ENCODE measurements at places on chromosomes 1 and 21. TPM values are rescaled to one million over a fixed set of nuclear protein-coding genes. Genes with fewer than 3 reads are reported as not detected.

The DCST1 gene
- polyA plus RNA-seq, result 0.09 TPM

The TRIM17 gene
- polyA plus RNA-seq, result 0.63 TPM

The TLR5 gene
- 5.7 TPM for polyA plus RNA-seq

The IQGAP3 gene
- polyA plus RNA-seq, result 5.5 TPM

The GOLT1A gene
- not detected for polyA plus RNA-seq

The FAM20B gene
- 23.5 TPM for polyA plus RNA-seq

- no peak for DNase-seq
Observed at GRCh38 chr1:94674876-94675275, 133.3 kb upstream of the F3 start.

- no peak for DNase-seq
Observed at GRCh38 chr1:7760245-7760644, 10.9 kb upstream of the VAMP3 start.

- no peak for DNase-seq
Observed at GRCh38 chr1:84771895-84772294, 81.6 kb upstream of the SSX2IP start.

DNA sequence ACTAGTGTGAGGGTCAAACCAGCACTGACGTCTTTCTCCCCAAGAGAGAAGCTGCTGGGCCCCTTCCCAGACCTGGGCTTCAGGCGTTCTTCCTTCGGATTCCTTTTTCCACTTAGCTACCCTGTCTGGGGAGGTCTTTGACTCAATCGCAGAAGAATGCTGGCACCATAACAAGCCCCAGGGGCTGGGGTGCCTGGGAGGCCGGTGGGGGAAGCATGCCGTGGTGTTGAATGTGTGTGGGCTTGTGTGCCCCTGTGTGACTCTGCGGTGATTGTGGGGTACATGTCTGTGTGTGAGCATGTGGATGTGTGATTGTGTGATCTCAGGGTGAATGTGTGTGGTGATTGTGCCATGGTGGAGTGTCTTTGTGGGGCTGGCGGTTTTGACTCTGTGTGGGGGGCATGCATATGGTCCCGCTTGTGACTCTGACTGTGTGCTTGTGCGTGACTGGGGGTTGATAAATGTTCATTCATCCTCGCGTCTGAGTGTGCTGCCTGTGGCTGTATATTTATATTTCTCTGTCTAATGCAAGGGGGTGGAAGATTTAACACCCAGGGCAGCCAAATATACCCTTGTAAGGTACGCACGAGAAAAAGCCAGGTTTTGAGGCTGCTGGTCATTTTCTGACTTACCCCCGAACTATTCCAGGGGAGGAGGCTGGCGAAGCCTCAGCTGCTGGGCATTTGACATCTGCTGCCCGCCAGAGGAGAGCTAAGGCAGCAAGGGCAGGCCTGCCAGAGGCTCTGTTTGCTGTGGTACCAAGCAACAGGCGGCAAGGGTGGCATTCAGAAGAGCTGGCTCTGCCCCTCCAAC, 1.1 kb upstream of the SYNC start:
- no peak for DNase-seq

GRCh38 chr1:63328781-63329180, 6.4 kb downstream of the FOXD3 start:
- no peak for DNase-seq

DNA sequence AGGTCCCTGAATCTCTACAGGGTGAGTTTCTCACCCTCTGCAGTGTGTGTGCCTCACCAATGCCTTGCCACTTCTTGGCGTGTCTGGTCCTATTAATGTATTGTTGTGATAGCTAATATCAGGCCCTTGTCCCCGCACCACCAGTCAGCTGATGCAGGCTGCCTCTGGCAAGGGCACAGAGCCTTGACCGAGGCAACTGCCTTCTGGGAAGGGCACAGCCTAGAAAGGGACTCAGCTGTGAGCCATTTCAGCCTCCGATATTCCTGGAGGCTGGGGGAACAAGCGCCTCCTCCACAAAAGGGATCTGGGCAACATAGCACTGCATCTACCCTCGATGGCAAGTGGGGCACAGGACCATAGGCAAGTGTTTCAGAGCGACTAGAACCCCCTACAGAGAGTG, 27.0 kb downstream of the IL10RB start:
- no peak for DNase-seq

DNA sequence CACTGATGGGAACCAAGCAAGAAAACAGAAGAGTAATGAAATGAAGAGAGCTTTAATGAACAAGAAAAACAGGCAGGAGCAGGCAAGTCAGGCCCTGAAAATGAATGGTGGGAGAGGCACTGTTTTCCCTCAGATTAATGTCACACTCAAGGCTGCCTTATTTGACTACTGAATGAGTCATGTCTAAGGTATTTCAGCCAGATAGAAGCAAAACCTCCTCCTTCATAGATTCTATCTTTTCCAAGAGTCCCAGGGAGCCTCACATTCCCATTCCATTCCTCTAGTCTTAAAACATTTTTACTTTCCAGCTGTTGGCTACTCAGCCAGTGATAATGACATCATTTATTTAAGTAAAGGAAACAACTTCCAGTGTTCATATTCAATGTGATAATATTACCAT, 228.4 kb upstream of the NRIP1 start:
- DNase-seq, result no peak

DNA sequence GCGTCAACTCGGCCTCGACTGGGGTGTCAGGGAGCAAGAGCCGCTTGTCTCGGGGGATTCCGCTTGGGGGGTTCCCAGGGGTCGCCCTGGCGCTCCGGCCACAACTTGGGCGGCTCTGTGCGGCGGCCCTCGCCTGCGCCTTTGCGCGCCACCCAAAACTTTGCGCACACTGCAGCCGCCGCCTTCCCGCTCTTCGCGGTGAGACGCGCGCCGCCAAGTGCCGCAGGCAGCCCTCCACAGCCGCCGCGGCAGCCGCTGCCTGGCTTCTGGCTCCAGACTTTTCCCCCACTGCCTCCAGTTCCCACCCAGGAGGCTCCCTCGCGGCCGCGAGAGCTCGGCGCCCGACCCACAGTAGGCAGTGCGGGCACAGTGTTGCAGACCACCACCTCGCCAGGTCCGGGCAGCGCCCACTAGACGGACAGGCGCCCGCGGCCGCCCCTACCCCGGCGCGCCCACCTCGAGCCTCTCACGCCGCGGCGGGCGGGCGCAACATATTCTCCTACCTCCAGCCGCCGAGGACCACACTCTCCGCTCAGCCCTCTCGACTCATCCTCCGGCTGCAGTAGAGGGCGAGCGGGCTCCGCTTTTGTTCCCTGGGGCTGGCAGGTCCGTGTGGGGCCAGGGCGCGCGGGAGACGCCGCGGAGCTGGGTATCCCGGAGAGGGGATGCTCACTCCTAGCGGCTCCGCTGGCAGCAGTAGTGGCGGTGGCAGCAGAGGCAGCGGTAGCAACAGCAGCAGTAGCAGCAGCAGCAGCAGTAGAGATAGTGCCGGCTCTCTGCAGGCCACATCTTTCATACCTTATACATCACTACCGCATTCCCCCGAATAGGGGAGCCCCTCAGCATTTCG, 296.6 kb downstream of the OMA1 start:
- DNase-seq, result no peak

DNA sequence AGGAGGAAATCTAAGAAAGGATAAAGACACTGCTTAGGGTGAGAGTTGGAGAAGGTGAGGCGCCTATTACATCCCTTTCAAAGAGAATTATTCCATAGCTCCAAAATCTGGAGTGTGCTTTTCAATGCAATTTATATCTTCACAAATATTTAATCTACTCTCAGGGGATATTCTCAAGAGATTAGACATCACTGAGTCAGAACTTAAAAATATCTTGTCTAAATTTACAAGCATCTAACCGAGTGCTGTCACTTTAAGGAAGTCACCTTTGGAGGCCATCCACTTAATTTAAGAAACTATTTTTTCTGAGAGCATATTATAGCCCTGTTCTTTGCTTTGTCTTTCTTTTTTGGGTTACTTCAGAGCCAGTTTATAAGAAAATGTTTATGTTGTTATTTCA, 134.6 kb downstream of the TNFSF18 start:
- DNase-seq, result no peak

DNA sequence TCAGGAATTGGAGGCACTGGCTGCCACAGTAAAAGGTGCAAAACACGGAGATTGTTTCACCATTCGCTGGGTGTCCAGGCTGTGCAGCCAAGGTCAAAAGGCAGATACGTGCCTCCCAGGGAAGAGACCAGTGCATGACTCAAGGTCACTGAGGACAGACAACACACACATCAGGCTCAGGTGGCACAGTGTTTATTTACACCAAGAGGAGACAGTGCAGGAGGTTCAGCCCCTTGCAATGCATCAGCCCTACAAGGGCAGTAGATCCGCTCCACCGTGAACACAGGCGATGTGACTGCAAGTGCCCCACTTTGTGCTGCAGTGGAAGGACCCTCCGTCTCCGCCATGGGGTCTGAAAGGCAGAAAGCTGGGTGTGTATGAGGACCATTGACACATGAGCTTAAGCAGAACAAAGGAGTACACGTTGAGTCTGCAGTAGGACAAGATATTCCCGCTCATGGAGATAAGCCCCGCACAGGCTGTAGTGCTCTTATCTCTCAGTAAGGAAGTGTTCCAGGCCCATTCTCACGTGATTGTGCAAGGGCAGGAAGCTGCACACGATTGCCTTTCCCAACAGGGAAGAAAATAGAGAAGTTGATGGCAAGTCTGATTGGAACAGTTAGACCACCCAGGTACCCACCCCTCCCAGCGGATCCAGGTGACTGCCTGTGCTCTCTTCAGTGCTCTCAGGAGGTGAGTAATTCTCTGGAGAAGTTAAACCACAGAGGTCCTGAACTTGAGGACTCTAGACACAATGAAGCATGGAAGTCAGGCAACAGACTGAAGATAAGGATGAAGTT, 37.5 kb upstream of the QSOX1 start:
- DNase-seq, result no peak

- DNase-seq, result no peak
Observed at GRCh38 chr1:14735841-14736240, 137.4 kb downstream of the KAZN start.

DNA sequence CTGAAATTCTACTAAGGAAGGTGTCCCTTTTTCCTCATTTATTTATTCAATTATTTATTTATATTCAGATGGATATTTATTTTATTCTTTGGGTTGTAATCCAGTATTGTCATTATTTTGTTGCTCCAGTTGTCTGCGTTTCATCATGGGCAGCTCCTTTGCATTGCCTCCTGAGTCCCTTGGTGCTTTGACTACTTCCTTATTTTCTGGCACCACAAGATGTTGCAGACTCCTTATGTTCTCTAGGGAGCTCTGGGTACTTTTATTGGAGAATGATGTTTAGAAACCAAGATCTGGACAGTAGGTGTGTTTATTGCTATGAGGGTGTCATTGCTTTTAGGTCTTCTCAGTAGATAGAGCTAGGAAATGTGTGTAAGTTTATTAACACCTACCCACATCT, 59.9 kb upstream of the ERRFI1 start:
- no peak for DNase-seq

Data from forelimb muscle (tissue), 1 donor.